Activated CD8-positive, alpha-beta T cell treated with anti-CD3 and anti-CD28 coated beads, Interleukin-2, amount 10 ng/mL, durations not matched to agents 7 days and 5 days (primary cell): ENCODE measurements at places on chromosomes 5 and 9.

DNA sequence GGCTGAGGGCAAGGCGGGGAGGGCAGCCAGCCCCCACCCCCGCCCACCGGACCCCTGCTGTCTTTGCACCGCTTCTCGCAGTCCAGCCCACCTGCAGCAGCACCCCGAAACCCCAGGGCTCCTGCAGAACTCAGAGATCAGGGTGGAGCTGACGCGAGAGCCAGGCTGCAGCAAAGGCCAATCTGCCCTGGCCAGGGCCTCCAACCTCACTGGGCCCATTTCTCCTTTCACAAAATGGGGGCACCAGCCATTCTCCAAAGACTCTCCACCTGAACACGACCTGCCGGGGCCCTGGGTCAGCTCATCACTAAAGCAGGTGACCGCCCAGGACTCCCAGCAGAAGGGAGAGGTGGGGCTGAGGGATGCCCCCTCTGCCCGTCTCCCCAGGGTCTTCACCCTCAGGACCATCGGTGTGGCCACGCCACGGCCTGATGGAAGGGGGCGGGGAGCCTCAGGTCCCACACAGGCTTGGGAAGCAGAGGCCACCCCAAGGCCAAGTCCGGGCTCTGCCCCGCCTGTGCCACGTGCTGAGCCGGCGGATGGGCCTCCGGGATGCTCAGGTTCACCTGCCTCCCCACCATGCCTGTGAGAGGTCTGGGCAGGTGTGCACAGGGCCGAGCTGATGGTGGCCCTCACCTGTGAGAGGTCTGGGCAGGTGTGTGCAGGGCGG is 13.1 kb downstream of the NACC2 start:
- H3K27ac ChIP-seq = no peak overlapping the region
- no peak overlapping the region for H3K4me3 ChIP-seq
- H3K27me3 ChIP-seq = no peaks in the 10 kb centered on the region
- no peak for DNase-seq
- no peaks in the 10 kb centered on the region for H3K36me3 ChIP-seq

DNA sequence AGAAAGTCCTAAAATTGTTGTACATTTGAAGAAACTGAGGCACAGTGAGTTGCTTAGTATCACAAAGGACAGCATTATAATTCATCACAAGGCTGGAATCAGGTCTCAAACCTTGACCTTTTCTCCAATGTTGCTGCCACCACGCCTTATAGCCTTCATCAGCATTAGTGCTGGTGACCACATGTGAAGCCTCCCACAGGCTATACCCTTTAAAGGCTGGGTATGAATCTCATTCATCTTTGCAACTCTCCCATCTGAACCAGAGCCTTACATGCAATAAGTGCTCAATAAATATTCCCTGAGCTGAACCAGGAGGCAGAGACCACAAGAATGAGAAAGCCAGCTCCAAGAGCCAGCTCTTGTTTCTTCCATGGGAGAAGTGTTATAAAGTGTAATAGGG is 104.7 kb downstream of the SPOCK1 start:
- H3K4me1 ChIP-seq = no peaks in the 10 kb centered on the region
- no peak overlapping the region for H3K27ac ChIP-seq
- no peak for DNase-seq
- no peaks in the 10 kb centered on the region for H3K36me3 ChIP-seq

DNA sequence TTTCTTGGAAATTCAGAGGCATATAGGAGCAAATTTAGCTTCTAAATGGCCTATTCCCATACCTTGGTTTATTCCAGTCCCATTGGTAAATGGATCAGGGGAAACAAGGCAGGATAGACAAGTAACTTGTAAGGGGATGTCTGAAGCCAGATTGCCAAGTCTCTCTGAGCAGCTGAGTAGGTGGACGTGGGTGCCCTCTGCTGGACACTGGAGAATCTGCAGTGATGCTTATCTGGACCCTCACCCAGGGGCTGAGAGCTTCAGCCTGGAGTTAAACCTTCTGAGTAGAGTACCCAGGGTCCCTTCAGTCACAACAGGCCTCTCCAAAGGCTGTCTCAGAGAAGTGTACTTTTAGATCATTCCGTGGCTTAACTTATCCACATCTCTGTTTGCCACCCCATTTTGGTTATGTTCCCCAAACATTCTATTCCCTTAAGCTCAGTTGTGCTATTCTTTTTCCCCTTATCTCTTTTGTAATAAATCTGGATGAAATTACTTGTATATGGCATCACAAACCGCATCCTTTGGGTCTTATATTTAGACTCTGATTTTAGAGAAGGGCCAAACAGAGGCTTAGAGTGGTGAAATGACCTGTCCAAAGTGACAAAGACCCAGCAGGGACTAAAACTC is 218.3 kb upstream of the GLRA1 start:
- no peak overlapping the region for H3K27ac ChIP-seq
- peaks cover 4% of the 10 kb centered on the region for H3K27me3 ChIP-seq
- no peaks in the 10 kb centered on the region for H3K4me1 ChIP-seq
- no peaks in the 10 kb centered on the region for H3K36me3 ChIP-seq
- peak; percentile 71 for DNase-seq

DNA sequence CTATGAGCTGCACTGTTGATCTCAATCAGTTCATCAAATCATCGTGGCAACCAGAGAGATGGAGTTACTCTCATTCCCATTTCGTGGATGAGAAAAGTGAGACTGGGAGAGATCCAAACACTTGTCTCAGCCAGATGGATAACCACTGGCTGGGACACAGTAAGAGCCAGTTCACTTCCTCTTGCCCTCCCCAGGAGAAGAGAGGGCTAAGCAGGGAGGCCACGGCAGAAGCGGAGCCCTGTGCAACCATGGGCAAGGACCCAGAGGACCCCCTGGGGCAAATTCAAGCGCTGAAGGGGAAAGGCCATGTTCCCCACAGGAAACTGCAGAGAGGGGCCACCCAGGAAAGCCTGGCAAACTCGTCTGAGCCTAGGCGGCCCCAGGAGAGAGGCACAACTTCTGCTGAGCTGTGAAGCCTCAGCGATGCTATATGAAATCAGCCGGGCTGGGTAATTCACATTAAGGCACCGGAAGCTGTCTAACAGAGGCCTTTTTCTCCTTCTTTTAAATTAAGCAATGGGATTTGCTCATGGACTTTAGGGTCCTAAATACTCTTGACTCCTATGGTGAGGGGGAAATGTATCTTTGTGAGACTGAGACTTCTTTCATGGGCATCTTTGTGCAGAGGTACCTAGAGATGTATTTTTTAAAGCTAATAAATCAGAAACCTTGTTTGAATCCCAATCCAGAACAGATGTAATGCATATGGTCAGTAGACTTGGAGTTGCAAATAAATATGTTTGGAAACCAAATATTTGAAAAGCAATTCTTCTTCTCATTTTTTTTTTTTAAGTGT is 137.1 kb upstream of the SMIM23 start:
- H3K27ac ChIP-seq = no peak overlapping the region
- DNase-seq = no peak
- no peaks in the 10 kb centered on the region for H3K4me1 ChIP-seq
- H3K36me3 ChIP-seq = no peaks in the 10 kb centered on the region
- H3K4me3 ChIP-seq = no peak overlapping the region
- H3K27me3 ChIP-seq = peaks cover 4% of the 10 kb centered on the region

DNA sequence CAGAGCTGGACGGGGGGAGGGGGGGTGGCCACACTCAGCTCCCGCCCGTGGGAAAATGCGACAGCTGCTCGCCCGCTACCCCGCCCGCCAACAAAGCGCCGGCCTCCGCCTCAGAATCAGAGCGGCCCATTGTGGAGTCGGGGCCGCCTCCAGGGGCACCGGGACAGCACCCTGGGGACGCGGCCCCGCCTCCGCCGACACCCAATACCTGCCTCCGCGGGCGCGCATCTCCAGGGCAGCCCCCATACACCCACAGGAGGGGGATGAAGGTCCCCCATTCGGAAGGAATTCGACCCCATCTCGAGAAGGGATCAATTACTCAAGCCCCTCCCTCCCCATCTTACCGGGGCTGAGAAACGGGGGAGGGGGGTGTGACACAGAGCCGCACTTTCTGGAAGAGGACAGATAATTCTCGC is 1.3 kb downstream of the NOTCH1 start:
- peak overlapping the region; percentile 92 for H3K4me3 ChIP-seq
- H3K36me3 ChIP-seq = peaks cover 36% of the 10 kb centered on the region
- H3K4me1 ChIP-seq = peaks cover 55% of the 10 kb centered on the region
- no peaks in the 10 kb centered on the region for H3K27me3 ChIP-seq
- peak overlapping the region; percentile 81 for H3K27ac ChIP-seq

- H3K4me1 ChIP-seq = no peaks in the 10 kb centered on the region
- H3K4me3 ChIP-seq = no peak overlapping the region
- no peak for DNase-seq
- peaks cover 6% of the 10 kb centered on the region for H3K27me3 ChIP-seq
These were observed 289.5 kb upstream of the IL12B start for GRCh38 chr5:159619826-159620225.

DNA sequence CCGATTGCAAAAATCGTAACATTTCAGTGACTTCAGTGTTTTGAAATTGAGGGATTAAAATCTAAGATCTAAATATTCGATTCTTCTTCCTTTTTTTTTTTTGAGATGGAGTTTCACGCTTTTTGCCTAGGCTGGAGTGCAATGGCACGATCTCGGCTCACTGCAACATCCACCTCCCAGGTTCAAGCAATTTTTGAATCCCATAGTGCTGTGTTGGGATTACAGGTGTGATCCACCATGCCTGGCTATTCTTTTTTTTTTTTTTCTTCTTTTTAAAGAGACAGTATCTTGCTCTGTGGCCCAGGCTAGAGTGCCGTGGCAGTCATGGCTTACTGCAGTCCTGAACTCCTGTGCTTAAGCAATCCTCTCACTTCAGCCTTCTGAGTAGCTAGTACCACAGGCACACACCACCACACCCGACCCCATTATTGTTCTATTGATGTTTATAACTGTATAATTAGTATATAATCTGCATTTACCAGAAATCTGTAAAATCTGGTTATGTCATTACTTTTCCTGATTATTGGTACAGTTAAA is 42.7 kb downstream of the NSD1 start:
- H3K36me3 ChIP-seq = peaks cover 16% of the 10 kb centered on the region
- no peak overlapping the region for H3K27ac ChIP-seq
- no peak for DNase-seq
- no peak overlapping the region for H3K4me3 ChIP-seq
- H3K4me1 ChIP-seq = peaks cover 11% of the 10 kb centered on the region

GRCh38 chr5:124980163-124980941 is 233.9 kb upstream of the ZNF608 start:
- DNase-seq = no peak
- H3K27me3 ChIP-seq = no peaks in the 10 kb centered on the region
- no peak overlapping the region for H3K4me3 ChIP-seq
- H3K27ac ChIP-seq = no peak overlapping the region

- H3K27ac ChIP-seq = no peak overlapping the region
- no peak overlapping the region for H3K4me3 ChIP-seq
- no peaks in the 10 kb centered on the region for H3K4me1 ChIP-seq
- H3K27me3 ChIP-seq = no peaks in the 10 kb centered on the region
- H3K36me3 ChIP-seq = no peaks in the 10 kb centered on the region
These were observed 44.9 kb upstream of the MYO10 start for GRCh38 chr5:16980983-16981382.
